ENCODE measurements at places on chromosomes 6 and 20.

GRCh38 chr20:57203986-57204385 is 62.5 kb downstream of the BMP7 start:
- DNase-seq = no peak

GRCh38 chr6:156638581-156638980 is 138.6 kb upstream of the ARID1B start:
- no peak for DNase-seq

- peak; percentile 70 for DNase-seq
Observed at GRCh38 chr6:106339334-106340029, 13.9 kb upstream of the ATG5 start.

DNA sequence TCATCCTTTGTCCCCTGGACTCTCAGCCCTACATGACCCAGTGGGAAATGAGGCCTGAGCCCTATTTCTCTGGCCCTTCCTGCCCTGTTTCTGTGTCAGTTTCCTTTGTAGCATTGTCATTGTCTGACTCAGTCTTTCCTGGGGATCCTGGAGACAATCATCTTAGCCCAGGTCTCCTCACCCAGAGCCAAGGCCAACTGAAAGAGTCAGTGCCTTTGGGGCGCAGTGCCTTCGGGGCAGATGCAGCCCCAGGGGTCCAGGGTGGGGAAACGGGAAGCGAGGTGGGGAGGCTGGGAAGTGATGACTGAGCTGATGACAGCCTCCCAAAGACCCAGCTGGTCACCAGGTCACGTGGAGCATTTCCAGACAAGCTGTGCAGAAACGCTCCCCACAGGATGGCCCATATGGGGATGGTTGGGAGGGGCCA is 93.3 kb upstream of the SULF2 start:
- no peak for DNase-seq

DNA sequence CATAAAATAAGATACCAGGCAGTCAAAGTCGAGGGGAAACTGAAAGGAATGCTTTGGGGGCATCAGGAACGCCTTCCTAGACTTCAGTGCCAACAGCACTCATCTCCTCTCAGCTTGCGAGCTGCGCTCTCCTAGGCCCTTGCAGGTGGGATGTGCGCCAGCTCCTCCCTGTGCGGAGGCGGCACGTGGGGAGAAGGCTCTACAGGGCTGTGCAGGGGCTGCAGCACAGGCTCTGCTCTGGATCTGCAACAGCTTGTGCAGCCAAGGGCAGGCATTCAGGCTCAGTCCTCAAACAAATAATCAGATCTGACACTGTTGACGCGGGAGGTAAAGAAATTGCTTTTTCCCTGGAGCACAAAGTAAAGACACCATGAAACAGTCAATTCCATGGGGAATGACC is 144.8 kb downstream of the TTLL2 start:
- DNase-seq = no peak

GRCh38 chr20:5188736-5189135 is 61.9 kb downstream of the CDS2 start:
- no peak for DNase-seq

DNA sequence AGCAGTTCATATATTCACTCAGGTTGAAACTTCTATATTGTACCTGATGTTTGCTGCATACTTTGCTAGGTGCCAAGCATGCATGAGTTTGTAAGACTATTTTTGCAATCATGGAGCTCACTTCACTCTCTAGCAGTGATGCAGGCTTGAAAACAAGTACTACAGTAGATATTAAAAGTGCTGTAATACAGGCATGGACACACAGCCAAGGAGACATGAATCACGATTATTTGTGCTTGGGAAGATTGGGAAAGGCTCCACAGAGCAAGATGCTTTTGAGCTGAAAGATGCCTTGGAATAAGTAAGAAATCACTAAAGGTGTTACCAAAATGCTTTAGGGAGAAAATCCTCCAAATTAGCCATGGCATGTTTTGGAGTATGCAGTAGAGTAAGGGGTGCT is 427.4 kb downstream of the UTRN start:
- DNase-seq = no peak

DNA sequence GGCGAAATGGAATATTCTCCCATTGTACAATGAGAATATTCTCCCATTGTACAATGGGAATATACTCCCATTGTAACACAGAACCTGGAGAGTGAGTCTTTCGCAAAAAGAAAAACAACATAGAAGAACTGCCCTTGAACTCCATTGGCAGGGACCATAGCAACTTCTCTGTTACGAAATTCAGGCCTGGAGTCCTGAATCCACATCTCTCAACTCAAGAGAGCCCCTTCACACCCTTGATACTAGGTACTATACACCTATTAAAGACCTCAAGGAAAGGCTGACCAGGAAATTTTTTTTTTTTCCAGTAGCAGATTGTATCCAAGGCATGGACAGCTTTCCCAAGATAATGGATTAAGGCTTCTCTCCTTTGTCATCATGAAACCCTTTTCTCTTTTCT is 1687.0 kb downstream of the GRIK2 start:
- DNase-seq = no peak

GRCh38 chr20:19583532-19584175 is 174.4 kb upstream of the RIN2 start:
- no peak for DNase-seq
